ENCODE measurements at places on chromosomes 4 and X. TPM values are rescaled to one million over a fixed set of nuclear protein-coding genes. Genes with fewer than 3 reads are reported as not detected.

DNA sequence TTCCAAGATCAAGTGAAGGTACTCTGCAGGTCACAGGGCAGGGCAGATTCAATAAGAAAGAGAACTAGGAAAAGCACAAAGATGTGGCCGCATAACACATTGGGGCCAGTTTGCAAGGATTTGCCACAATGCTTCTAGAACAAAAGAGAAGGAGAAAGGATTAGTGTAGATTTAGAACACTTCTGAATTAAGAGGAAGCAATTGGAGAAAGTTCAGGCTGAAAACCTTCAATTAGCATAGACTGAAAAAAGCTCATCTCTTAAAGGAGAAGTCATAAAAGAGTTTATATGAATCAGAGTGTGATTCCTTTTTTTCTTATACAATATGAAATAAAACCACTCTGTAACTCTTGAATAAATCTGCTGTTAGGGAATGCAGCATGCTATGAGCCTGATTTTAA lies 215.6 kb upstream of the FAT1 start:
- DNase-seq = no peak
- H3K27ac ChIP-seq = no peak overlapping the region
- no peaks in the 10 kb centered on the region for H3K27me3 ChIP-seq
- H3K4me3 ChIP-seq = no peak overlapping the region
- H3K4me1 ChIP-seq = no peaks in the 10 kb centered on the region
- H3K36me3 ChIP-seq = no peaks in the 10 kb centered on the region

- no peaks in the 10 kb centered on the region for H3K4me1 ChIP-seq
- H3K36me3 ChIP-seq = no peaks in the 10 kb centered on the region
- H3K4me3 ChIP-seq = no peak overlapping the region
- no peak overlapping the region for H3K27ac ChIP-seq
Measured at GRCh38 chr4:37008199-37008598, 236.3 kb upstream of the NWD2 start.

- peaks cover 4% of the 10 kb centered on the region for H3K36me3 ChIP-seq
- no peak for DNase-seq
- H3K4me3 ChIP-seq = no peak overlapping the region
- no peaks in the 10 kb centered on the region for H3K4me1 ChIP-seq
Measured at GRCh38 chr4:171812333-171812664, 905 bp upstream of the GALNTL6 start.

GRCh38 chrX:154313147-154313546 lies 17.6 kb downstream of the TKTL1 start:
- H3K27me3 ChIP-seq = no peaks in the 10 kb centered on the region
- no peaks in the 10 kb centered on the region for H3K36me3 ChIP-seq
- DNase-seq = peak; percentile 77
- H3K4me1 ChIP-seq = peaks cover 65% of the 10 kb centered on the region

TMEM35A gene
- total RNA-seq = not detected

- no peaks in the 10 kb centered on the region for H3K27me3 ChIP-seq
- H3K36me3 ChIP-seq = peaks cover 3% of the 10 kb centered on the region
- no peaks in the 10 kb centered on the region for H3K4me1 ChIP-seq
- no peak overlapping the region for H3K27ac ChIP-seq
- DNase-seq = no peak
Measured at GRCh38 chr4:147913137-147913536, 181.2 kb downstream of the ARHGAP10 start.

GRCh38 chrX:146435472-146435871 lies 374.1 kb upstream of the CXorf51B start:
- H3K4me3 ChIP-seq = no peak overlapping the region
- DNase-seq = no peak
- no peak overlapping the region for H3K27ac ChIP-seq
- H3K27me3 ChIP-seq = no peaks in the 10 kb centered on the region

DNA sequence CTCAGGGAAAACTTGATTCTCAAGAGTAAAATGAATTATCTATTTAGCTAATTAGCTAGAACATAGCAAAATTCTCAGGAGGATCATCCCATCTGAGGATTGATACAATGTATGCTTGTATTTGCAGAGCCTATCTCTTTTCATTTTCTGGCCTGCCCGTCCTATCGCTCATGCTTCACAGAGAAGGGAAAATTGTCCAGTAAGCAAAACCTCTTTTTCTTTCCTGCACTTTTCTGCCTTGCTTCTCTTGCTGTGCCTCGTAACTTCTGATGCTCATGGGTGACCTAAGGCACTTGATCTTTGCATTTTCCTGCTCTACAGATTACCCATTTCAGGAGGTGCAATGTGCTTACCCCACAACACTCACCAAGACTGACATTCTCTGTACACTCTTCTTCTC lies 88.1 kb downstream of the GBA3 start:
- DNase-seq = no peak
- no peak overlapping the region for H3K4me3 ChIP-seq
- H3K36me3 ChIP-seq = no peaks in the 10 kb centered on the region
- H3K27me3 ChIP-seq = no peaks in the 10 kb centered on the region

DNA sequence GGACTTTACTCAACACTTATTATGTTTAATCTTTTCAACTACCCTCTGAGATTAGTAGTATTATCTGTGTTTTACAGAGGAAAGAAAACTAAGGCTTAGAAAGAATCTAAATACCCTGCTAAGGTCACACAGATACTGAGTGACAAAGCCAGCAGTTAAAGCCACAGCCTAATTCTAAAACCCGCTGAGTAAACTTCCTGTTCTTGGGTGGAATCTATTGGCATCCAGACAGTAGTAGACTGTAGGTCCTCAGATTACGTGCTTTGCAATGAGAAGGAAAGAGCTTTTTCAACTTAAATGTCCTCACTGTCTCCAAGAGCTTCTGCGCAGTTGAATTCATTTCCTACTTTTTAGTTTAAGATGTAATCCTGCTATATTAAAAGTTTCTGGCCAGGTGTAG lies 126.0 kb downstream of the TENM3 start:
- no peak for DNase-seq
- no peak overlapping the region for H3K27ac ChIP-seq
- H3K4me1 ChIP-seq = no peaks in the 10 kb centered on the region
- no peak overlapping the region for H3K4me3 ChIP-seq
- H3K27me3 ChIP-seq = no peaks in the 10 kb centered on the region

DUX4 gene
- total RNA-seq = not detected

DNA sequence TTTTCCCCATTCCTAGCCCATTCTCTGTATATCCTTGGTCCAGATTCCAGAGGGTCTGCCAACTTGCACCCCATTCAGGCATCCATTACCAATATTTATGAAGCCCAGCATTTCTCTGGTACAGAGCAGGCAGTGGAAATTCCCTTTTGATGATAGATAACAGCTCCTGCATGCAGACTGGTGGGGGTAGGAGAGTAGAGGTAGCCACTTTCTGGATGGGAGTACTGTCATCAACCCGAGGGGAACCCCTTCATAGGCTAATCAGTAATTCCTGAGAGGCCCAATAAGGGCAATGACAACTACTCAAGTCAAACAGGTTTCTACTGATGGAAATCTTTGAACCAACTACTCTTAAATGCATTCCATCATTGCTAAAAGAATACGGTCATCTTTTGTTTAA lies 63.7 kb downstream of the COL25A1 start:
- H3K27me3 ChIP-seq = peaks cover 4% of the 10 kb centered on the region
- H3K4me3 ChIP-seq = no peak overlapping the region
- no peaks in the 10 kb centered on the region for H3K36me3 ChIP-seq
- no peak for DNase-seq
- no peak overlapping the region for H3K27ac ChIP-seq
- H3K4me1 ChIP-seq = no peaks in the 10 kb centered on the region

DNA sequence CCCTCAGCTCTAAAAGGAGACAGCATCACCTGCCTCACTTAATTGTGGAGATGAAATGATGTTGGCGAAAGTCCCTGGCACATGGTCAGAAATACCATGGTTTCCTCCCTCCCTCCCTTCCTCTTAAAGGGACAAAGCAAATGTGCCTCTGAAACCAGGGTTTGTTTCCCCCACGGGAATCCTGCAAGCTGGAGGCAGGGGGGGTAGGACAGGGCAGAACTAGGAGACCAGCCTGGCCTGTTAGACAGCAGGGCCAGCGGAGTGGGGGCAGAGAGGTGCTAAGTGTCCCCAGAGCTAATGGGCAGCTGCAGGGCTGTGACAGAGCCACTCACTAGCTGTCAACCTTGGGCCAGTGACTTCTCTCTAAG lies 5.7 kb downstream of the RTL5 start:
- H3K4me1 ChIP-seq = peaks cover 21% of the 10 kb centered on the region
- DNase-seq = no peak
- peaks cover 29% of the 10 kb centered on the region for H3K27me3 ChIP-seq
- H3K27ac ChIP-seq = no peak overlapping the region

GRCh38 chr4:145808021-145808650 lies 128.2 kb downstream of the C4orf51 start:
- H3K27ac ChIP-seq = peak overlapping the region; percentile 99
- DNase-seq = peak; percentile 73
- peaks cover 64% of the 10 kb centered on the region for H3K4me1 ChIP-seq
- peaks cover 76% of the 10 kb centered on the region for H3K36me3 ChIP-seq
- H3K27me3 ChIP-seq = no peaks in the 10 kb centered on the region

DNA sequence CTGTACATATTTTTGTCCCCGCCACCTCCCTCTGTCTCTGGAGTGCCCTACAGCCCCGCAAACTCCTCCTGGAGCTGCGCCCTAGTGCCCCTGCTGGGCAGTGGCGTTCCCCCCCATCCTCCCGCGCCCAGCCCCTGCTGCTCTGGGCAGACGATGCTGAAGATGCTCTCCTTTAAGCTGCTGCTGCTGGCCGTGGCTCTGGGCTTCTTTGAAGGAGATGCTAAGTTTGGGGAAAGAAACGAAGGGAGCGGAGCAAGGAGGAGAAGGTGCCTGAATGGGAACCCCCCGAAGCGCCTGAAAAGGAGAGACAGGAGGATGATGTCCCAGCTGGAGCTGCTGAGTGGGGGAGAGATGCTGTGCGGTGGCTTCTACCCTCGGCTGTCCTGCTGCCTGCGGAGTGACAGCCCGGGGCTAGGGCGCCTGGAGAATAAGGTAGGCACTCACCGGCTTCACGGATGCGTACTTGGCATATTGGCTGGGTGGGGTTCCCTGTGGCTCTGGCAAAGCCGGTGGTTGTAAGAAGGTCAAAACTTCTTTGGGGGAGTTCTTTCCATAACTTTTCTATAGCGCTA lies 653 bp downstream of the HHIP start:
- peaks cover 18% of the 10 kb centered on the region for H3K4me1 ChIP-seq
- H3K4me3 ChIP-seq = peak overlapping the region; percentile 71
- H3K36me3 ChIP-seq = no peaks in the 10 kb centered on the region
- H3K27ac ChIP-seq = no peak overlapping the region
